ENCODE measurements at places on chromosomes 12 and 14. TPM values are rescaled to one million over a fixed set of nuclear protein-coding genes. Genes with fewer than 3 reads are reported as not detected.

GRCh38 chr14:92591346-92591745 lies 77.8 kb downstream of the RIN3 start:
- no peaks in the 10 kb centered on the region for H3K27me3 ChIP-seq
- H3K4me3 ChIP-seq, result no peak overlapping the region
- H3K4me1 ChIP-seq, result peaks cover 18% of the 10 kb centered on the region
- no peak for DNase-seq
- no peak overlapping the region for H3K27ac ChIP-seq

DNA sequence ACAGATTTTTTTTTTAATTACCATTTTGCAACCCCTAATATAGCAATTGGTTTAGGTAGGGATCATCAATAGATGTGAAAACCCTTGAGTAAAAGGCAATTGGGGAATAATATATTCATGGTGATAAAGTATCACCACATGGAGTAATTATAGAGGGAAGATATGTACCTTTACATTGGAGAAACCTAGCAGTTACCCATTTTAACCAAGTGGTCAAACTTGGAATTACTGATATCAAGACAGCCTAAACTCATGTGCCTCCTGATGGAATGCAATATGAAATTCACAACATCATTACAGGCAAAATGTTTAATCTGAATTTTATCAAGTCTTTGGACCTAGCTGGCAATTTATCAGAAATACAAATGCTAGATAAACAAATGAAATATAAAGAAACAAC lies 6.7 kb upstream of the SLC10A1 start:
- H3K4me1 ChIP-seq, result no peaks in the 10 kb centered on the region
- H3K27me3 ChIP-seq, result peaks cover 15% of the 10 kb centered on the region
- DNase-seq, result no peak
- no peak overlapping the region for H3K4me3 ChIP-seq

- peaks cover 3% of the 10 kb centered on the region for H3K27me3 ChIP-seq
- no peak overlapping the region for H3K27ac ChIP-seq
- H3K4me1 ChIP-seq, result peaks cover 11% of the 10 kb centered on the region
- H3K36me3 ChIP-seq, result no peaks in the 10 kb centered on the region
- no peak overlapping the region for H3K4me3 ChIP-seq
These were observed 52.1 kb downstream of the LGMN start for GRCh38 chr14:92696366-92696765.

Gene CINP
- total RNA-seq, result 24.1 TPM

Gene DLGAP5
- 8.8 TPM for total RNA-seq

DNA sequence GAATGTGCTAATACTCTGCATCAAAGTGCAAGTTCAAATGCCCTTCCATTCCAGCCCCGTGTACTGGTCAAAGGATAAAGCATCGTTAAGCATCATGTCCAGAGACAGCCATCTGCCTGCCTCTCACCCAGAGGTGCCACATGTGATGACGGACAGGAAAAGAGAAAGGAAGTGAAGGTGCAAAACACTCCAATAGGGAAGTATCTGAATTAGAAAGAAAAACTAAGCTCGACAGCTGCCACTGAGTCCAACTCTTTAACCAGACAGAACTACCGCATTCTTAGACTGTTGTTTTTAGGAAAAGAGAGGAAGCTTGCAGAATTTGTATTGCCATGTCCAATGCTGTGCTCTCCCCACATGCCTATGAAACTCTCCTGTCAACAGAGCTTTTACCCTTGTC lies 465.0 kb upstream of the SOX5 start:
- H3K4me1 ChIP-seq, result peaks cover 14% of the 10 kb centered on the region
- peak overlapping the region; percentile 14 for H3K4me3 ChIP-seq
- H3K36me3 ChIP-seq, result peaks cover 3% of the 10 kb centered on the region

All from chondrocyte (in vitro differentiated cells).